MM.1S (cell line): ENCODE measurements at places on chromosomes 4 and X.

DNA sequence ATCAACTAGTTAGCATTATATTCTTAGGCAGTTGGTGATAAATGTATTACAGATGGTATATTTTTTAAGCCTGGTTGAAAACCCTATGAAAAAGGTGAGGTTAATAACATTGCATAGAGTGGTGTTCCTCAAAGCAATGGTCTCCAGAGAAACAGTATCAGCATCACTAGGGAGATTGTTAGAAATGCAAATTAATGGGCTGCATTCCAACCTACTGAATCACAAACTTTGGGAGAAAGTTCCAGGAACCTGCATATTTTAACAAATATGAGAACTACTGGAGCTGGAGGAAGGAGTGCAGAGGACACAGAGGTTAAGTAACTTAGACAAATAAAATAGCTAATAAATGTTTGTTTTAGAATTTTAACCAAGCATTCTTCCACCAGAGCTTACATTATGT, 166.9 kb upstream of the PCDH10 start:
- DNase-seq = no peak

GRCh38 chrX:25034889-25035288, 19.1 kb upstream of the ARX start:
- no peak for DNase-seq

- no peak for DNase-seq
These were observed 118.2 kb downstream of the PJA1 start for GRCh38 chrX:69046996-69047490.

- DNase-seq = no peak
These were observed 297.3 kb upstream of the LCORL start for GRCh38 chr4:18318682-18319388.
